ENCODE measurements at places on chromosomes 11 and 22. TPM values are rescaled to one million over a fixed set of nuclear protein-coding genes. Genes with fewer than 3 reads are reported as not detected.

The THRSP gene
- total RNA-seq, result under 0.01 TPM

The CARNS1 gene
- total RNA-seq, result under 0.01 TPM

The RELA gene
- total RNA-seq, result 13.9 TPM

The ZNF70 gene
- total RNA-seq, result 2.8 TPM

The MMP7 gene
- total RNA-seq, result 0.17 TPM

The SRRD gene
- total RNA-seq, result 7.7 TPM

The DEUP1 gene
- under 0.01 TPM for total RNA-seq

The CASP5 gene
- 0.26 TPM for total RNA-seq

The KBTBD4 gene
- 20.0 TPM for total RNA-seq

The KRTAP5-1 gene
- not detected for total RNA-seq

The DEPDC7 gene
- total RNA-seq, result 5.6 TPM

The PGM2L1 gene
- 4.1 TPM for total RNA-seq

The EEF1G gene
- 1,405 TPM for total RNA-seq

The OR51A7 gene
- not detected for total RNA-seq

The SLC35E4 gene
- total RNA-seq, result 10.1 TPM

All from fibroblast of lung (primary cell).